ENCODE measurements at places on chromosomes 7 and 10.

DNA sequence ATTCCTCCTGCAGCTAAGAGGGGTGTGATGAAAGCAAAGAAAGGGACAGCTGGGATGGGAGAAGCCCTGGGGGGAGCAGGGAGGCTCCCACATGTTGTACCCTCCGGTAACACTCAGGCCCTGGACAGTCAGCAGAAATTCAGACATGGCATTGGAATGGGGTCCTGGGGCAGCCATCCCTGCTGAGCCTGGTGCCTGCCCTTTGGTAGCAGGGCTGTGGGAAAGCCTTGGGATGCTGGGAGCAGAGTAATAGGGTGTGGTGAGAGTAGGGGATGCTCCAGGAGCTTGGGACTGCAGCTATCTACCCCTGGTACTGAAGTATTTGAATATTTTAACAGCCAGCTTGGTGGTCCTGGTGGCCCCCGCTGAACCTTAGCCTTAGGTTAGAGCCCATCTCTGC, 56.8 kb downstream of the FAM241B start:
- DNase-seq: no peak

GRCh38 chr7:2701832-2702593, 14.0 kb downstream of the AMZ1 start:
- DNase-seq: no peak

GRCh38 chr7:94834359-94834758, 73.0 kb upstream of the PPP1R9A start:
- no peak for DNase-seq

DNA sequence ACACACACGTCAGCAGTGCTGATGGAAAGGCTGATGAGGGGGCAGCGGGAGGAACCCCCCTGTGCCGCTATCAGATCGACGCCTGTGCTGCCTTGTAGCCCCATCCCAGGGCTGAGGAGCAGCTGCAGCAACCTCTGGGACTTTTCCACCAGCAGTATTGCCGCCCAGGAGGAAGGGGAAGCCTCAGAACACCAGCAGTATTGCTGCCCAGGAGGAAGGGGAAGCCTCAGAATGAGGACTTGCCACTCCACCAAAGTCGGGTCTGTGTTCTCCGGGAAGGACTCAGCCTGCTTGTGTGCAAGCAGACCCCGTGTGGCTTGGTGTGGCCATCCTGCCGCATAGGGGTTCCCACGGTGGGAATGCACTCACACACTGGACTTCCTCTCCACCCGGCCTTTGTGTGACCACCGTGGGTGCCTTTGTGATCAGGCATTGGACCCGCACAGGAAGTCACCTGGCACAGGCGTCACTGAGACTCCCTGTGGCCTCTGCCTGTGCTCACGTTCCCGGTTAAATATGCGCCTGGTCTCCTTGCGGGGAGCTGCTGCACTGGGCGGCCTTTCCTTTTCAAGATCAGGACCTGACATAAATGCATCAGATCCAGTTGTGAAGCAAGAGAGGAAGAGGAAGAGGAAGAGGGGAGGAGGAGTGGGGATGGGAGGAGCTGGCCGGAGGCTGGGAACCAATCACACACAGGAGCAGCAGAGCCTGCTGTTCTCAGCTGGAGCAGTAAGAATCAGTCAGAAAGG, 248.5 kb downstream of the DNAJB6 start:
- no peak for DNase-seq

GRCh38 chr7:79287981-79288380, 165.5 kb downstream of the MAGI2 start:
- DNase-seq: no peak

DNA sequence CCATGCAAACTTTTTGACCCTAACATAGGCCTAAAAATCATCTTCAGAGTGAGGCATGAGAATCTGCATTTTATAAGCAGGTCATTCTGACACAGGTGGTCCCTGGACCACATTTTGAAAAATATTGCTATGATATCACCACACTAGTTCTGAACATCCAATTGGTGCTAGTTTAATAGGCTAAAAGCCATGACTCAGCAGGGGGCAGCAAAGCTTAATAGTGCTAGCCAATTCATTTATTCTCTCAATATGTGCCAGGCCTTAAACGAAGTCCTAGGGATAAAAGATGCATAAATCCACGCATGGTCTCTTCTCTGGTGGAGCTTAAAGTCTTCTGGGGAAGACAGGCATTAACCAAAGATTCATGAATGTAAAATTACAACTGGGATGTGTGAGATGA, 10.2 kb upstream of the SLC25A28 start:
- DNase-seq: no peak

DNA sequence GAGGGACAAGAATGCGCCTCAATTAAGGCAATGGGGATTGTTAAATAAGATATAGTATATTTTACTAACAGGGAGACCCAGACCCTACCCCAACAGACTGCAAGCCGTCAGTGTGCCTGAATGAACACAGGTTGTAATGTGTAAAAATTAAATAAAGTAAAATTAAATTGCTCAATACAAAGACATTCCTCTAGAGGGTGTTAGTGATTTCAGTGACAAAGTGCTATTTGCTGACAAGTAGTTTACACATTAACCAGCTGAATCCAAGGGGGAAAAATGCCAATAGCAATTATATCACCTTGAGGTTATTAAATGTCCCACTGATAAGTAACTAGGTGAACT, 110.5 kb downstream of the EBF3 start:
- DNase-seq: no peak

- no peak for DNase-seq
Observed at GRCh38 chr10:1942478-1942877, 205.2 kb upstream of the ADARB2 start.

DNA sequence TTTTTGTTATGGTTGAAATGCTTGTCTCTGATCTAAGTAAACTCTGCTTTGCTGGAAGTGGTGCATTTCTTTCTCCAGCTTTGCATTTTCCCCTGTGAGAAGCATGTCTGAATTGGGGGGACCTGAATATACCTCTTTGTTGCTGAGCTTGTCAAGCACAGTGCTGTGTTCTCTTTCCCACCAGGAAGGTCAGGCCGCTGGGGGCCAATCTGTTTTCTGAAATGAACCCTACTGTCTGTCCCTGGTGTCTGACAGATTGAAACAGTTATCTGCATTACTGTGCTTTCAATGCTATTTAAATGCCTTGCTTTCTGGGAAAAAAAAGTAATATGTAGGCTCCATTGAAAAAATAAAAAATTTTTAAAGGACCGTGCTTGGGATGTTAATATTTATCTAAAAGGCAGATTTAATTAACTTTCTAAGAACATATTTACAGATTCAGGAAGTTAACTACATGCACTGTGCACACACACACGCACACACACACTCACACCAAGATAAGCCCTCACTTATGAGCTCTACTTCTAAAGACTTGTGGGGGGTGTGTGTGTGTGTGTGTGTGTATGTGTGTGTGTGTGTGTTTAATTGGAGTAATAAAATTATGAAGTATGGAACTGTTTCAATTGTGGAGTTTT, 127.0 kb upstream of the FZD1 start:
- no peak for DNase-seq

GRCh38 chr7:134465491-134465890, 6.6 kb upstream of the AKR1B1 start:
- no peak for DNase-seq

GRCh38 chr7:145219461-145219860, 383.6 kb upstream of the TPK1 start:
- no peak for DNase-seq

DNA sequence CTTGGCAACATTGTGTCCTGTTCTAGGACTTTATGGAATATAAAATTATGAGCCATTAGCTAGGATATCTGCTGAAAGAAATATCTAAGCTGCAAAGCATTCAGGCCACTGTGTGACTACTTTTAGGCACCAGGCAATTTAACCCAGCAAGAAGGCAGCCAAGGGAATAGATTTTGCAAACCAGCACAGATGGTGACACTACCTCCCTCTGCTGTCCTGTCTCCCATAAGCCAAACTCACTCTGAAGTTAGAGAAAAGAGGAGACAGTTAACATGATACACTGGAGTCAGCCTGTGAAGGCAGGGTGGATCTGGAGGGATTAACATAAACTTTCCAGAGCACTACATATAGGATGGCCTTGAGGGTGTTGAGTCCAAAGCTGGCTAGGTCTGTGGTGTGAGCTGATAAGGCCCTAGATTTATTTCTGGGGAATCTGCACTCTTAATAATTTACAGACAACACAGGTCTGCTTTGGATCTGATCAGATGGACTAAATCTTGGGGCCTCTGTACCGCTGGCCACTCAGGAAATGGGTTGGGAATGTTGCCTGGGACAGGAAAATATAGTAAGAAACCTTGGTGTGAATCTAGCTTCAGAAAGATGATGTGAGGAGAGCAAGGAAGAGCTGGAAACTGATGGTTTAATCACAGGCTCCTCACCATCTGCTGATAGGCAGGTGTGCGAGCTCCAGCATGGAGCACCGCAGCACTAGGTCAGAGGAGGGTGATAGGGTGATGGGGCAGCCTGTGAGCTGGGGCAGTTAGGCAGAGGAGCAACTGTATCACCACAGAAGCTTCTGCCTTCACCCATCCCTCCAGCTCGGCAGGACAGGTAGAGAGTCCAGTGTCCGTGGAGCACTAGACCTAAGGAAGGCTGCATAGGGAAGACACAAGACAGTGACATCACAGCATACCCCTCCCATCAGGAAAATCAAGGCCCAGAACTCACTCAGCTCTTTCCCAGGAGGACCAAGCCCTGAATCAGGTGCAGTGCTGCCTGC, 229.9 kb upstream of the PRSS1 start:
- no peak for DNase-seq

DNA sequence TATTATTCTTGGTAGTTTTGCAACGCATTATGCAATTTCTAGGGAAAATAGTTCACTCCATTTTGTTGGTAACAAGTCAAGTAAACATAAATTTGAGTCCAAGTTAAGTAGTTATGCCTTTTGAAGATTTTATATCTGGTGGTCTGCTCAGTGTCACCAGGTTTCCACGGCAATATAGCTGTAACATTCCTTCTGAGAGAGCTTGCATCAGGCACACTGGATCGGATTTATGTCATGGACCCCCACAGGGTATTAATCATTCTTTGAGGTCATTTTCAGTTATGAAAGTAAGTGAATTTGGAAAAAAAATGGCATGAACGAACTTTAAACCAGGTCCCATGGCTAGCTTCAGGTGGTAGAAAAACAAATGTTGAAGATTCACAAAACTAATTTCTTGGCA, 136.3 kb downstream of the POLR1F start:
- DNase-seq: no peak

GRCh38 chr7:143288836-143289235, 685 bp downstream of the CASP2 start:
- no peak for DNase-seq

Data from activated naive CD8-positive, alpha-beta T cell treated with anti-CD3 and anti-CD28 coated beads for 36 hours (primary cell).